ENCODE measurements at places on chromosomes 1 and 21.
A peak's percentile ranks its signal among the peaks of the same experiment; 100 is the strongest.

GRCh38 chr1:32180186-32181060 lies 948 bp downstream of the TXLNA start:
- peak; percentile 25 for DNase-seq

DNA sequence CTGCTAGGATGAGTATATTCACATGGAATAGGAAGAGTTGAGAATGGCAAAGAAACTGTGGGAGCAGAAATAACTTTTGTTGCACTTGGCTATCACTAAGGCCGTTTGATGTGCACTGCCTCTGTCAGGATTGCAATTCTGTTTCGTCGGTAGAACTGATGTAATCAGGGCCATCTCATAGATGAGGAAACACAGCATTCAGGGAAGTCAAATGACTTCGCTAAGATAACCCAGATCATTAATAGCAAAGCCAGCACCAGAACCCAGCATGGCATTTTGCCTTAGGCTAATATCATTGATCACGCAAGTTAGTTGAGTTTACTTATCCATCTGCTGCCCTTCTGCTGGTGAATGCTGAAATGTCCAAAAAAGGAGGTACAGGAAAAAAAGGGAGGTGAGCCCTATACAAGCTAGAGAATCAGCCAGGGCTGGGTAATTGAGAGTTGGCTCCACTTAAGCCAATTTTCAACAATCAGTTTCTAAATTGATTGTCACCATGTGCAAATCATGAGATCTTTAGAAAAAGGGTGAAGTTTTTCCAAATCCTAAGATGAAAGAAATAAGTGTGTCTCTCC lies 7.6 kb downstream of the RASSF5 start:
- DNase-seq, result no peak

GRCh38 chr1:166884971-166885370 lies 8.9 kb upstream of the TADA1 start:
- no peak for DNase-seq

DNA sequence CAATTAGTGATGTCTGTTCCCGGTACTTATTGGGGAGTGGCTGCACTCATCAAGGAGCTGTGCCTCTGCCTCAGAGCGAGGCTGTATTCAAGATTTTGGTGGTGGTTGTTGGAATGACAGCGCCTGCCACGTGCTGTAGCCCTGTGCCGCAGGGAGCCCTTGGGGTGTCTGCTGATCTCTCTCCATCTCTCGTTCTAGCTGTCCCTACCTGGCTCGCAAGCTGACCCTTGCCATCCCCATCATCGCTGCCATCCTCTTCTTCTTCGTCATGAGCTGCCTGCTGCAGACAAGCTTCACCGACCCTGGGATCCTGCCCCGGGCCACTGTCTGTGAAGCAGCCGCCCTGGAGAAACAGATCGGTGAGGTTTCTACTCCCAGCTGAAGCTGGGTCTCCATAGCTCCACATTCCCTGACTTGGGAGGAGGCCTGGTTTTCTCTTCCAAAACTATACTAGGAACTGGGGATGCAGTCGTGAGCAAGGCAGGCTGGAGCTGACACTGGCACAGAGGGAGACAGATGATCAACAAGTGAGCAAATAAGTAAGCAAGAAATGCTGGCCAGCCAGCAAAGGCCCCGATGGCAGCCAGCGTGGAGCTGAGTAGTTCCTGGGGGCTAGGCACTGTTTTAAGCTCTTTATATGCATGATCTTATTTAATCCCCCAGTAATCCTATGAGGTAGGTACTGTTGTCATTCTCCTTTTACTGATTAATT lies 5.9 kb downstream of the ZDHHC18 start:
- DNase-seq, result no peak

- no peak for DNase-seq
These were observed 268.2 kb upstream of the NR5A2 start for GRCh38 chr1:199759268-199759730.

DNA sequence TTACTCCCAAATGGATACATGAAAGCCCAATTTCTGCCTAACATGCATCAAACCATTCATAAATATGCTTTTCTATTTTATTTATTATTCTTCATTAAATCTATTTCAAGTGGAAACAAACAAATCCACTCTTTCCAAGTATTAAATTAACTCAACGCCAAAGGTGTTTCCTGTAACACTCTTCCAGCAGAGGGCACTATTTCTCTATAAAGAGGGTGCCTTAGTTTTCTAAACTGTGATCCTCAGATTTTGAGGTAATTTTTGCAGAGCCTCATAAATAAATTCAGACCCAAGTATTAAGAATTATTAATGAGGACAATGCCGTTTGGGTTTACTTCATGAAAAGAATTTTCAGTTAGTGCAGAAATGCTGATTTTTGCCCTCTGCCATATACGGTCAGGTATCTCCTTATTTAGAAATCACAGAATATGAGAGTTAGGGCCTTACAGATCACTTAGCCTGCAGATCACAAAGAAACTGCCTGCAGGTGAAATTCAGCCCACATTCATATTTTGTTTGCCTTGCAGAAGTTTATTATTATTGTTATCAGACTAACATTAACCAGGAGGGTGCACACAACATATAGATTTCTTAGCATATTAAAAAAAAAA lies 40.1 kb upstream of the MYSM1 start:
- no peak for DNase-seq

- no peak for DNase-seq
These were observed 6.8 kb upstream of the AK2 start for GRCh38 chr1:33043267-33044092.

DNA sequence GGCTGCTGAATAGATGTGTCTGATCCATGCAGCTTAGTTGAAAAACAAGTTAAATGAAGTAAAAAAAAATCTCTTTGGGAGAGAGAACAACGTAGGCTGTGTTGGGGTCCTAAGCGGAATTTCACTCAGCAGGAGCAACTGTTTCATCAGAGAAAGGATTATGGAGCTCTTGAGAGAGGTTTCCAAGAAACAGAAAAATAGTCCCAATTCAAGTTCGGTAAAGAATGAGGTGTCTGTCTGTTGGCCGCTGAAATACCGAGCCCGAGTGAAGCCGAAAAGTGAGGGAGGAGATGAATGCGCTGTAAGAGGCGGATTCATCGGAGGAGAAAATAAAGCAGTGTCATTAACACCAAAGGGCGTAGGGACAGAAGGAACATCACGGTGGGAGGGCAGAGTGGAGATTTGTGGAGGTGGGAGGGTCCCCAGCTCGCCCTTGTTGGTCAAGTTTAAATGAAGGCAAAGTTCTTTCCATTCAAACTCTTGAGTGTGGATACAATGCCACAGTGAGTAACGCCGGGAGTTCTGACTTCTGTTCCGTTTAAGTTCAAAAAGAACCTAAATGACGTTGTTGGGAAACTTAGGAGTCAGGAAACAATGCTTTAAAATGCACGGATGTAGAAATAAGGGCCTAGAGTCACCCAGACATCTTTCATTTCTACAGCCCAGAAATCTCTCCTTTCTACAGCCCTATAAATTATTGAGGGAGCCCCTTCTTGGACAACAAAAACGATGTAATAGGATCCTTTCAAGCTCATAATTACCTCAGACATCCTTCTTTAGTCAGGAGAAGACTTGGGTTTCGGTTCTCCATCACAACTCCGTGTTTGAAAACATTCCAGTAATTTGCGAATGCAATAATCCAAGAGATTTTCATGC lies 15.6 kb upstream of the SLC45A1 start:
- DNase-seq, result no peak

DNA sequence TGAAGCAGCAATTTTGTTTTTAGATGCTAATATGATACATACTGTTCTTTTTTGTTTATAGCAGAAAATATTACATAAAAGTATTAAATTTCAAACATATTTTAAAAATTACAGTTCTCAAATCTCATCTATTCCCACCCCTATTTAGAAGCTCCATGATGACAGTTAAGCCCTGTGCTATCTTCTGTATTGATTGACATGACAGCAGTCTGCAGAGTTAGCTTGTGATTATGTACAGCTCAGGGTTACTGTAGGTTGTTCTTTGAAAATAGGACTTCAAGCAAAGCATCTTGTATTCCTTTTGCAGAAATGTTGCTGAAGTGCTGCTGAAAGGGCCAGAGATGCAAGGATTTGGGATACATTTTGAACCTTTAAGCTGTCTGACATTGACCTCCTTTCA lies 8.2 kb downstream of the GPSM2 start:
- DNase-seq, result no peak

DNA sequence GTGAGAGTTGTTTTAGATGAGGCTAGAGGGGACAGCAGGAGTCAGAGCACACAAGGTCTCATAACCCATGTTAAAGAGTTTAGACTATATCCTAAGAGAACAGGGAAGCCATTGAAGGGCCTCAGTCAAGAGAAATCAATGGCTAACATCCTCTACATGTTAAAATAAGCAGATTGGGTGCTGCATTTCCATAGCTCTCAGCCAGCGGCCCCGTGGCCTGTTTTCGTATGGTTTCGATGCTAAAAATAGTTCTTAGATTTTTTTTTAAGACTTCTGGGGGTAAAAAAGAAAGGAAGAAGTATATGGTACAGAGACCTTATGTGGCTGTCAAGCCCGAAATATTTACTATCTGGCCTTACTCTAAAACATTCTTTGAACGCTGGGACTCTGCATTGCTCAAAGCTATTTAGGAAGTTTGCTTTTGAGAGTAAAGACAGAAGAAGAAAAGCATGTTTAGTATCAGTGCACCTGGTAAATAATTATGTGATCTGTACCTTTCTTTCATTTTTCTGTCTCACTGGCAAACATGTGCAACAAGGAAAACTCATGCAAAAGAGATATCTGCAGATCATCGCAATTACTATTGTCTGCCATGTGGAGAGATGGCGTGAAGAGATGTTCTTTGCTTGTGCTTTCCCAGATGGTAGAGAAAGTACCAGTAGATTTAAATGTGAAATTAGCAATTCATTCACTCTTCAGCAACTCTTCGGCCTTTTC lies 8.4 kb downstream of the PDIK1L start:
- DNase-seq, result no peak
